Fibroblast of skin of back (primary cell): ENCODE measurements at places on chromosomes 6 and 20.

DNA sequence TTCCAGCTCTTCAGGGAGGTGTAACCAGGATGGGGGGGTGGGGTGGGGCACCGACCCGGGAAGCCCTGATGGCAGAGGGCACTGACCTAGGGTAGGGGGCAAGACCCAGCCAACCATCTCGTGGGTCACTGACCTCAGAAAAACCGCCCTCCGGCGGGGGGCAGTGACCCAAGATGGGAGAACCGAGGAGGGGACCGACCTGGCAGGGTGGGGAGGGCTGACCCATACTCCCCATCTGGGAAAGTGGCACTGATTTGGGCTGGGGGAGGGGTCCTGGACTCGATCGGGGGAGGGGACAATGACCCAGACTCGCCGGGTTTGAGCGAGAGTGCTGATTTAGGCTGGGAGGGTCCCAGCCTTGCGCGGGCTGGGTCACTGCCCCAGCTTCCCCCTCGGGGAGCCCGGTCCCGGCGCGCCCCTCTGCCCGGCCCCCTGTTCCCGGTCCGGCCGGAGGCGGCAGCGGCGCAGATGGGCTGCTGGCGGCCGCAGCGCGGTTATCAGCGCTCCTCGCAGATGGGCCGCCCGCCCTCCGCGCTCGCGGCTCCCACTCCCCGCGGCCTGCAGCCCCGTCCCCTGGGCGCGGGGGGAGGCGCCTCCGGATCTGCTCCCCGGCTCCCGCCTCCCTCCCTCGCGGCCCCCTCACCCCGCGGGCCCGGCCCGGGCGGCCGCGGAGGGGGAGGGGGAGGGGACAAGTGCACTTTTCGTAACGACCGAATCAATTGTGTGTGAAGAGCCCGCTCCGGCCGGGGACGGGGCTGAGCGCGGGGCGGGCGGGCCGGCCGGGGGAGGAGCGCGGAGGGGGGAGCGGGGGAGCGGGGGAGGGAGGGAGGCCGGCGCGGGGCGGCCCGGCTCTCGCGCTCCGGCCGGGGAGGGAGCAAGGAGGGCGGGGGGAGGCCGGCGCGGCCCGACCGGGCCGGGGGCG lies 2.2 kb downstream of the NOL4L start:
- no peak for DNase-seq

- DNase-seq: no peak
Observed at GRCh38 chr20:48425817-48426612, 401.8 kb downstream of the PREX1 start.

GRCh38 chr6:149347067-149347466 lies 29.6 kb downstream of the TAB2 start:
- DNase-seq: no peak

GRCh38 chr6:81228912-81229555 lies 523.4 kb downstream of the TENT5A start:
- DNase-seq: peak; percentile 18

GRCh38 chr6:7041511-7042026 lies 66.2 kb upstream of the RREB1 start:
- DNase-seq: no peak

DNA sequence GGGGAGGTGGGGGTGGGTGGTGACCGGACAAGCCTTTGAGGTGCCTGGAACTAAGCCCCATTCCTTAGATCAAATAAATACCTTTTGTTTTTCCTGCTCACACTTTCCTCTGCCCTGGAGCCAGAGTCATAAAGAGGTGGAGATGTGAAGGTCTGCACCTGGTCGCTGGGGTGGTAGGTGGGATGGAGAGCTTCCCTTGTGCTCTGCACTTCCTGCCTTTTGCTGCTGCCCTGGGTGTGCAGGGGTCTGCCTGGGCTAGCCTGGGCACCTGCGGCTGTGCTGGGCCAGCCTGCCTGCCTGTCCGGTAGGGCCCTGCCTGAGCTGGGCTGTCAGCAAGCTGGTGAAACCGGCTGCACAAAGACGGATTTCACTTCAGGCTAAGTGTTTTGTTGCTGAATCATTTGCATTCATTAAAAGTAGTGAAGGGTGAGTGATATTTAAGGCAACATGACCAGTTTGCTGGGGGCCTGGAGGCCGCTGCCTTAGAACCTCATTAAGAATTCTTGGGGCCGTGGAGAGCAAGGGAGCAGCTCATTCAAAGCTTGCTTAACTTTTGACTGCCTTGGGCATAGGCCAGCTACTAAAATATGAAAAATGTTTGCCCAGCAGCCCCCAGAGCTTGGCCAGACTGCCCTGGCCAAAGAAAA lies 20.5 kb downstream of the PTK7 start:
- DNase-seq: peak; percentile 94

DNA sequence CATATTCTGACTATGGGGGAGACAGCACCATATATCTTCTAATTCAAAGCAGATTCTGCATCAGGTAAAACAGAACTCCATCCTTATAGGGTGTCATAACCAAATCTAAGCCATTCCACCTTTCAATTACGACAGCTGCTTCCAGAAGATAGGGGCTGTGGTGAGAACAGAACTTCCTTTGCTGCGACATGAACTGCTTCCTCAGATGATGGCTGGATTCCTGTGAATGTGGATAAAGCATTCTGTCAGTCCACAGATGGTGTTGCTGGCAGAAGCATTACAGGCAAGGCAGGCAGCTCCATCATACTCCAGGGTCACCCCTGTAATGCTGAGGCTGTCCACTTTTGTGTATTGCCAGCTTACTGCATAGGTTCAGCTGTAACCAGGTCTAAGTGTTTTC lies 172.1 kb upstream of the PROKR2 start:
- no peak for DNase-seq

DNA sequence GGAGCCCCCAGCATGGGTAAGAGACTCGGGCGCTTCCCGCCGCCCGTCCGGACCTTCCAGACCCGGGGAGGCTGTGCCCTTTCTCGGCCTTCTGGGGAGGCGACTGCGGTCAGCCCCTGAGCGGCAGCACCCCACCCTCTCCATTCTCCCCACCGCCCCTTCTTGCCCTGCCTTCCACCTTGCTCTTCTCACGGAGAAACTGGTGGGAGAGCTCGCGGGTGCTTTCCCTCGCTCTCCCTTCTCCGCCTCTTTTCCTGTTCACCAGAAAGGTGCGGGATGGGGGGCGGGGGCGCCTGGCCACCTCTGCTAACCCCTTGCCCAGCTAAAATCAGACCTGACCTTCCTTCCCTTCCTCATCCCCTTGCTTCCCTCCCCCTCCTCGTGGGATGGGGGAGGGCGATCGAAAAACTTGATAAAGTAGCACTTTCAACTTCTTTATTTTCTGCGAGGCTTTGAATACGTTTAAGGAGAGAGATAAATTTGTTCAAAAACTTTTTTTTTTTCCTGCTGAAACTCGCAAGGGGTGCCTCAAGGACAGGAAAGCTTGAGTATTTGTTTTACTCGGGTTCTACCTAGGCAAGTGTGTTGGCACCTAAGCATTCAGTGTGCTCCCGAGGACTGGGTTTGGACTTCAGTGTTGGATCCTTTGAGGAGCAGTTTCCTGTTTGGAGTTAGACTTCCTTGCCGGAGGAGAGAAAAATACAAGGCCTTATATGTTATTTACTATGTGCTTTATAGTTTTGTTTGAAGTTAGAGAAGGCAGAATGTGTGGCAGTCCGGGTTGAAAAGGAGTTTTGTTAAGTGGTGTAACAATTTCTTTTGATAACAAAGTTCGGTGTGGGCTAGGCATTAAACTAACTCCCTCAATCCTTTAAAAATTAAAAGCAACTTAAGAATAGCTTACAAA lies 897 bp downstream of the CD2AP start:
- peak; percentile 36 for DNase-seq

- DNase-seq: no peak
Observed at GRCh38 chr6:93496548-93496947, 77.2 kb upstream of the EPHA7 start.

DNA sequence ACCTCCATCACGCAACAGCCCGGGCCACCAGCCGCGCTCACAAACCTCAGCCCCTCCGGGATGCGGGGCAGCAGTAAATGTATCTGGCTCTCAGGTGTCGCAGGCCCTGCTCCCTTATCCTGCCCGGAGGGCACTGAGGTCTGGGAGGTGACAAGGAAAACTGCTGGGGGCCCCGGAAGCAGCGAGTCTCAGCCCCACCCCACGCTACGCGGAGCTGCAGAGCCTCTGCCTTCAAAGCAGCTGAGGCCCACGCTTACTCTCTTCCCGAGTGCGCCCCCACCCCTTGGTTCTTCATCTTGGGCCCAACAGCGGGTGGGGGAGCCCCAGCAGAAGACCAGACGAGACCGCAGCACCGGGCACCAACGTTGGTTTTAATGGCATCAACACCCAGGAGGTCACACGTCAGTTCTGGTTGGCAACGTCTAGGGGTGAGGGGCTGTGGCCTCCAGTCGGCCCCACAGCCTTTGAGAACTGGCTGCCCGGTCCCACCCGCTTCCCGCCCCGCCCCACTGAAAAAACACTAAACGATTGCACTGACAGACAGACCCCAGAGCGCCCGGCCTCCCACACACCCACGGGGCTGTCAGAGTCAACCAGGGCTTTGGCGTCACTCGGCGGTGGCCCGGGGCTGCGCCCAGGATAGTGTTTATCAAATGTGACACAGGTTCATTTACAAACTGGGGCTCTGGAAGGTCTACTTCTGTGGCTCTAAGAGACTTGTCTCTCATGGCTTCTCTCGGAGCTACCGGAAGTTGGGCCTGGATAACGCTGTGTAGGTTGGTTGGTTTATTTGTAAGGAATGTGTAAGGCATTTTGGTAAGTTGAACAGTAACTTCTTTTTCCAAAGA lies 43.7 kb downstream of the DSTN start:
- no peak for DNase-seq
